ENCODE measurements at places on chromosomes 12 and 14. TPM values are rescaled to one million over a fixed set of nuclear protein-coding genes. Genes with fewer than 3 reads are reported as not detected.

Gene RNFT2
- 7.5 TPM for total RNA-seq

Gene CEBPE
- total RNA-seq: 0.17 TPM

Gene CKB
- total RNA-seq: 12.0 TPM

Gene JAG2
- total RNA-seq: 0.44 TPM

Gene ZBTB42
- 3.1 TPM for total RNA-seq

Gene CINP
- 48.6 TPM for total RNA-seq

Gene MSRB3
- total RNA-seq: not detected

Gene SLC6A13
- 0.38 TPM for total RNA-seq

Gene DAO
- not detected for total RNA-seq

Gene ADAM20
- total RNA-seq: 0.86 TPM

Gene EPYC
- not detected for total RNA-seq

Gene EXOC3L4
- not detected for total RNA-seq

Gene PWP1
- total RNA-seq: 53.5 TPM

Gene IL23A
- total RNA-seq: 5.6 TPM

Gene OVCH1
- not detected for total RNA-seq

Gene CEP170B
- 1.8 TPM for total RNA-seq

Gene SYCP3
- total RNA-seq: 0.49 TPM

Gene FSCB
- total RNA-seq: not detected

Gene CCDC198
- total RNA-seq: not detected

Gene PTGER2
- 0.12 TPM for total RNA-seq

Gene RASAL1
- total RNA-seq: 4.9 TPM

Gene HOXC9
- not detected for total RNA-seq

Gene DYRK4
- total RNA-seq: 22.1 TPM

Gene NACA
- 1,104 TPM for total RNA-seq

Gene CCND2
- 230 TPM for total RNA-seq

Gene LBHD2
- not detected for total RNA-seq

Gene PLEKHG7
- total RNA-seq: 3.4 TPM

Gene PZP
- not detected for total RNA-seq

Gene MMP17
- total RNA-seq: 11.3 TPM

Gene DAZAP2
- 209 TPM for total RNA-seq

Gene CMKLR1
- 0.05 TPM for total RNA-seq

Gene KRT71
- total RNA-seq: not detected

Gene USP44
- 5.4 TPM for total RNA-seq

Gene NANOG
- not detected for total RNA-seq

Gene SERPINA1
- total RNA-seq: 0.31 TPM

Gene UBR7
- total RNA-seq: 19.3 TPM

Gene PLEKHG3
- 0.07 TPM for total RNA-seq

Gene PITPNM2
- total RNA-seq: 13.7 TPM

Gene C2CD5
- 38.4 TPM for total RNA-seq

Gene MEG3
- total RNA-seq: not detected

Gene FOXA1
- not detected for total RNA-seq

Gene TSPAN11
- total RNA-seq: not detected

Gene C14orf132
- 0.05 TPM for total RNA-seq

Measured in activated B cell treated with CpG ODN at 0.5 μM for 24 hours (primary cell).